NCI-H510A treated with DMSO at 0.1 percent for 48 hours (cell line): ENCODE measurements at places on chromosomes 7 and 10.

GRCh38 chr7:77627309-77627676 lies 69.0 kb upstream of the RSBN1L start:
- DNase-seq, result no peak

DNA sequence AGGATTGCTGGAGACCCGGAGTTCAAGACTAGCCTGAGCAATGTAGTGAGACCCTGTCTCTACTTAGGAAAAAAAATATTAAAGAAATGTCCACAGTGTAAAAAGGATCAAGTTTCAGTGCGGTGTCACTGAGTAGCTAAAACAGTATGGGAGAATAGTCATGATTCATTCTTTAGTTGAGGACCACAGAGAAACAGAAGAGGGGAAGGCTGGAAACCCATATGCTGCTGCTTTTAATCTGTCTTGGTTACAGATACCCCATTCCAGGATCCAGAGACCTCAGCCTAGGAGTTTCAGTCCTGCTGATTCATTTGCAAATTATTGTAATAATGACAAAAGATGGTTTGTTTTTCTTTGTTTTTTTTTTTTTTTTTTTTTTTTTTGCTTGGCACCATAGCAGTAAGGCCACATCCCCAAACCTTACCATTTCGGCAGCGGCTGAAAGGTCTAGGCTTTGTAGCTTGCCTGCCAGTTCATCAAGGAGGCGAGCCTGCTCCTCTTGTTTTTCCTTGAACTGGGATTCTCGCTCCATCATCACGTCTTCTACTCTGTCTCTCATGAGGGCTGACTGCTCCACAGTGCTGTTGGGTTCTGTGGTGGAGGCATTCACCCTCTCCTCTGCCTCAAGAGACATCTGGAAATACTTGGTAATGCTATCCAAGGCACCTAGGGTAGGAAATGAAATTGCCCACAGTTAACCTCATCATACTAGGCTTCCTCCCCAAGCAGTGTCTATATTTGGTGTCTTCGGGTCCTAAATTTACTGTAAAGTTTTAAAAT lies 44.2 kb downstream of the DLD start:
- no peak for DNase-seq

- DNase-seq, result no peak
Observed at GRCh38 chr10:108434559-108435252, 1270.2 kb upstream of the SORCS1 start.

DNA sequence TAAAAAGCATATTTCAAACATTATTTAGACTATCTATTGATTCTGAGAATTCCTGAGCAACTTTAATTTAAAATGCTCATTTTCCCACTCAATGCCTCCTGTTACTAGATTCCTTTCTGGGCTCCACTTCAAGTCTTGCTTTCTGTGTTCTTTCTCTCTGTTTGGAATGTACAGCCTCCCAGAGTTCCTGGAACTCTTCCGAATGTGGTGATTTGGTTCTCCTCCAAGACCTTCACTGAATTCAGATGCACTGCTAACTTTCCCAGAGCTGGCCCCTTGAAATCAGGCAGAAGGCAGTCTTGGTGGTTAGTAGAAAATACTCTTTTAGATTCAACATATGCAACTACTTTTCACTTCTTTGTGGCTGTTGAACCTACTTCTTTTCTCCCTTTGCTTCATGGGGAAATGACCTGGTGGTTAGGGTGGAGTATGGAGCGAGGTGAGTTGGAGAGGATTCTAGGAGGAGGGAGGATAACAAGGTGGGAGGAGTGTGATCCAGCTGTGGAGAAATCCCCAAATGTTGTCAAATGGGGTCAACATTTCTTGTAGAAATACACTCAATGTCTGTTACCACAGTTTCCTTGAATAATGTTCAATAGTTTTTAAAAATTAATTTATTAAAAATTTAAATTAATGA lies 27.9 kb upstream of the CCDC7 start:
- no peak for DNase-seq

- no peak for DNase-seq
Observed at GRCh38 chr7:31043051-31043471, 9.0 kb upstream of the ADCYAP1R1 start.

GRCh38 chr7:121023683-121024511 lies 35.4 kb downstream of the CPED1 start:
- DNase-seq, result no peak

DNA sequence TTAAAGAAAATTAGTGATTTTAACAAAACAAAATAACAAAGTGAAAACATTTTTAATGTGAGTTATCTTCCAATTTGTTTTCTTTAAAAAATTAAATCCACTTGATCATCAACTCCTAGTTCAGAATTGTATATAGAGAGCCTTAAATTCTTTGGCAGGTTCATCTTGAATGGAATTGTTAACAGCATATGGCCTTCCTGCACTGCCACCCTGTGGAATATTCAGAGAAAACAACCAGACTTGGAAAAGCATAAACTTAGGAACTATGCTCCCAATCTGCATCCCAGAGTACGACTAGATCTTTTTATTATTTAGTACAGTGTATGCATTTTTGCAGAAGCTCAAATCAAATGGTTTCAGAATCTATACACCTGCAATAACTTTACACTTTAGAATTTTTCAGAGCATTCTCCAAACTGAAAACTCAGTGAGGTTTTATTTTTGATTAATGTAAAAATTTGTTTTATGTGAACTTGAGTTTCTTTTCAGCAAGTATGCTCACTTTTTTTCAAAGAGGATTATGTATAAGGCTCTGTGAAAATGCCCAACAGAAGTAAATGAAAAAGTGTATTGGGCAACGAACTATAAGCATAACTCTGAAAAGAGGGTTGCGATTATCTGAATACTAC lies 44.9 kb upstream of the ANK3 start:
- DNase-seq, result peak; percentile 24

- peak; percentile 84 for DNase-seq
Observed at GRCh38 chr7:157011333-157012112, 1.1 kb upstream of the MNX1 start.

DNA sequence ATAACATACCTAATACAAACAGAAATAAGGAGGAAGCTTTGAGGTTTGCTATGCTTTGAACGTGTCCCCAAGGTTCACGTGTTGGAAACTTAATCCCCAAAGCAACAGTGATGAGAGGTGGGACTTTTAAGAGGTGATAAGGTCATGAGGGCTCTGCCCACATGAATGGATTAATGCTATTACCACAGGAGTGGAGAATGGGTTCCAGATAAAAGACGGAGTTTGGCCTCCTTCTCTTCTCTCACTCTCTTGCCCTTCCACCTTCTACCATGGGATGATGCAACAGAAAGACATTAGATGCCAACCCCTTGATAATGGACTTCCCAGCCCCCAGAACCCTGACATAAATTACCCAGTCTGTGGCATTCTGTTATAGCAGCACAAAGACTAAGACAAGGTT lies 9.6 kb downstream of the ITGB1 start:
- no peak for DNase-seq

GRCh38 chr10:3876350-3876962 lies 91.4 kb upstream of the KLF6 start:
- no peak for DNase-seq

GRCh38 chr10:78657163-78657861 lies 411.5 kb upstream of the ZMIZ1 start:
- DNase-seq, result peak; percentile 50

- no peak for DNase-seq
Observed at GRCh38 chr7:18566829-18567228, 71.3 kb downstream of the HDAC9 start.

- no peak for DNase-seq
Observed at GRCh38 chr7:50598460-50599343, 33.5 kb upstream of the DDC start.

- DNase-seq, result no peak
Observed at GRCh38 chr7:78983483-78983882, 470.0 kb downstream of the MAGI2 start.

- DNase-seq, result no peak
Observed at GRCh38 chr10:76971547-76972170, 665.9 kb downstream of the KCNMA1 start.

GRCh38 chr10:86969421-86970041 lies 1.2 kb downstream of the ADIRF start:
- DNase-seq, result no peak

DNA sequence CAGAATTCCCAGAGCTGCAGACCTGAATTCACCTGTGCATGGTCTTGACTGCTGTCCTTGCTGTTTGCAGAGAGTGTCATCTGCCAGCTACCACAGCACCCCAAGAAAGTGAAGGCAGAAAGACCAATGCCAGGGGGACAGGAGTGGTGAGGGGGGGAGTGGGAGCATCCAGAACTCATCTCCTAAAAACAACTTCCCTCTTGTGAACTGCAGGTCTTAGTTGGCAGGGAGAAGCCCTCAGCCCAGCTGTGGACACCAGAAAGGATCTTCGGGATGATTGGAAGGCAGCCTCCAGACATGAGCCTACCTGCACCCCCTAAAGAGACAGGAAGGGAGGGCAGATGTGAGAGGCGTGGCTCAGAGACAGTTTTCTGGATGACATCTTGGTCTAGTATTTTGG lies 615.8 kb upstream of the MGMT start:
- DNase-seq, result no peak

DNA sequence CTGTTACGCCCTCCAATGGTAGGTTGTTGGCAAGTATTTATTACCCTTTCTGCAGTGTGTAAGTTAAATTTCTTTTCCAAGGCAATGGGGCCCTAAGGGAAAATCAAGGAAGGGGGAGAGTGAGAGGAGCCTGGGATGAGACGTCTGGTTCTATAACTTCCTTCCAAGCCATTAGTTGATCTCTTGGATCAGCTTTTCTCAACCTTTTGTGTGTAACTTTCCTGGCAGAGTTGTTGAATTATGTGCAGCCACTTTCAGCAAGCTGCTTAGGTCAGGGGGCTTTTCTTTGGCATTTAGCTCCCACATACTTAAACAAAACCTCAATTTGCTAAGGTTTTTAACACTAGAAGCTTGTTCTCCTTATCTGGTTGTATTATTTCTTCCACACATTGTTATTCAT lies 127.1 kb downstream of the NXPH1 start:
- DNase-seq, result no peak

DNA sequence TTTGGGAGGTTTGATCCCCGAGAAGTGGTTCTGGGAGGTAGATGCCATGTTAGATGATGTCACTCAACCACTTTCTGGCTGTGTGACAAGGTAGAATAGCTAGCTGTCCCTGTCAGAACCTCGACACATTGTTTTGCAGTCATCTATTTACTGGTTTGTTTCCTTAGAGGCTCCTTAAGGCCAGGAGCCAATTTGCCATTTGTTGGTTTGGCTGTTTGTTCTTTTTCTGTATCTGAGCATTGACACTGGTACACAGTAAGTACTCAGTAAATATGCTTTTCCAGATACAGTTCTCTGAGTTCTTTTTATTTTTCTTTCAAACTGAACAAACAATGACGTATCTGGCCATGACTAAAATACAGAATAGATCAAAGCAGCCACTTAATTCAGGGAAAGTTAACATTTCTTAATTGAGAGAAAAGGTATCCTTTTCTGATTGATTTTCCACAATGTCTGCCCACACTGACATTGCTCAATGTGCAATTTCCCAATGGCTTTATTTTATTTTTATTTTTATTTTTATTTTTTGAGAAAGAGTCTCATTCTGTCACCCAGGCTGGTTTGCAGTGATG lies 121.6 kb downstream of the SPAG6 start:
- no peak for DNase-seq

- no peak for DNase-seq
Observed at GRCh38 chr7:29224726-29225125, 30.2 kb downstream of the CHN2 start.

DNA sequence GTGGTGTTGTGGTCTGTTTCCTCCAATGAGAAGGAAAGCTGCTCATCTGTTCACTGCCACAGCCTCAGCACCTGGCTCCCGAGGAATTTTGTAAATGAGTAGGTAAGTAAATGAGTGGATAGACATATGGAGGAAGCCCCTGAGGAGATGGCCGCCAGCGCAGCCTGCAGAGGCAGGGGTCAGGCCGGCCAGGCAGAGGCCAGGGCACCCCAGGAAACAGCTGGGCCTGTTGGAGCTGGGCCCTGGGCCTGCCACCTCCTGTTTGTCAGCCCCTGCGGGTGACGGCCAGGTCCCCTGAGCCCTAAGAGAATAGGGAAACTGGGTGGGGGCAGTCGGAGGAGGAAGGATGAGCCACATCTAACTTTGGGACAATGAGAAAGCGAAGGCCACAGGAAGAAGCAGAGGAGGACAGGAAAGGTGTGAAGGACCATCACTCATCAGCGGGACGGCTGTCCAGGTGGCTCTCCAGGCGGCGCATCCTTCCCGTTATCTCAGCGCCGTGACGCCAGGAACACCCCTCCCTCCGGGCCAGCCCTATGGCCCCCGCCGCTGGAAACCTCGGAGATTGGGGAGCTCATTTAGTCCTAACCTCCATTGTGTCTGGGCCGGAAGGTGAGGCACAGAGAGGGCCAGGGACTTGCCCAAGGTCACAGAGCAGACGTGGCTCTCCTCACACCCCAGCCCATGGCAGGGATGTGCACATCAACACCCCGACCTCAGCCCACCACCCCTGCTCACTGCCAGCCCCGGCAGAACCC lies 142.3 kb upstream of the UNC5B start:
- no peak for DNase-seq

DNA sequence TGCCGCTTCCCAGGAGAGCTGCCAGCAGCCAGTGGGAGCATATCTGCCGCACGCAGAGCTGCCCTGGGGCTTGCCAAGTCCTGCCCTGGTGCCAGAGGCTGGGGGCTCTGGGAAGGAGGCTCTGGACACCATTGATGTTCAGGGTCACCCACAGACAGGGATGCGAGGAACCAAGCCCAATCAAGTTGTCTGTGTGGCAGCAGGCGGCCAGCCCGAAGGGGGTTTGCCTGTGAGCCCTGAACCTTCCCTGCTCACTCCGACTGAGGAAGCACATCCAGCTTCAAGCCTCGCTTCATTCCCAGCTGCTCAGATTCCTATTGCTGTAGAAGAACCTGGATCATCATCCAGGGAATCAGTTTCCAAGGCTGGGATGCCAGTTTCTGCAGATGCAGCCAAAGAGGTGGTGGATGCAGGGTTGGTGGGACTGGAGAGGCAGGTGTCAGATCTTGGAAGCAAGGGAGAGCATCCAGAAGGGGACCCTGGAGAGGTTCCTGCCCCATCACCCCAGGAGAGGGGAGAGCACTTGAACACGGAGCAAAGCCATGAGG lies 94.6 kb downstream of the TACC2 start:
- DNase-seq, result no peak

GRCh38 chr7:75638594-75639070 lies 100.1 kb downstream of the HIP1 start:
- peak; percentile 15 for DNase-seq

DNA sequence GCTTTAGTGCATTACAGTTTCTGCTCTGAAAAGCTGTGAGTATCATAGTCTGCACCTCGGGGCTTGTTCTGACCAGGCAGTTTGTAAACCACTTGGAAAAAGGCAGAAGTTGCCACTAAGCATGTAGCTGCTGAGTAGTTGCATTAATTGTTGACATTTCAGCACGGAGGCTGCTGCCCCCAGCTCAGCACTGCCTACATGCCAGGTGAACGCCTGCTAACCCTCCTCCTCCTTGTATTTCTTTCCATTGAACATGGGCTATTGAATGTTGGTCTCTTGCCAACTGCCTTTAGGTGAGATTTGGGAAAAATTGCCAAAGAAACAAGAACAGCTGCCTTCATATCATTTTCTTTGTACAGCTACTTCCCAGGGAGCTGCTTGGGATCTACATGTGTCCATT lies 164.2 kb downstream of the RAPGEF5 start:
- DNase-seq, result peak; percentile 57

DNA sequence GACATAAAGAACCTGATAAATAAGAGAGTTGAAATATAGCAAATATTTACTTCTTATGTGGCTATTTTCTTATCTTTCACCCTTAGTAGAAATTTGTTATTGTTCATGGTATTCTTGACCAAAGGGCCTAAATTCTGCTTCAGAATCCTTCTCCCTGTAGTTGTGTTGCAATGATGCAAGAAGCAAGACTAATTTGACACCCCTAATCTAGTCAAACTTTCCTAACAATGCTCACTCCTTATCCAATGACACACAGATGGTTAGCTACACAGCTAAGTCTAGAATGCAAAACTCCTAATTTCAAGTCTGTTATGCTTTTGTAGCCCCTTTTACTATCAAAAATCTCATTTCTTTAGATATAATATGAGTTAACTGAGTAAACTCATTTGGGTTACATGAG lies 56.1 kb downstream of the TWIST1 start:
- no peak for DNase-seq
